Trophoblast cell (in vitro differentiated cells and primary cell): ENCODE measurements at places on chromosomes 2 and 18.

DNA sequence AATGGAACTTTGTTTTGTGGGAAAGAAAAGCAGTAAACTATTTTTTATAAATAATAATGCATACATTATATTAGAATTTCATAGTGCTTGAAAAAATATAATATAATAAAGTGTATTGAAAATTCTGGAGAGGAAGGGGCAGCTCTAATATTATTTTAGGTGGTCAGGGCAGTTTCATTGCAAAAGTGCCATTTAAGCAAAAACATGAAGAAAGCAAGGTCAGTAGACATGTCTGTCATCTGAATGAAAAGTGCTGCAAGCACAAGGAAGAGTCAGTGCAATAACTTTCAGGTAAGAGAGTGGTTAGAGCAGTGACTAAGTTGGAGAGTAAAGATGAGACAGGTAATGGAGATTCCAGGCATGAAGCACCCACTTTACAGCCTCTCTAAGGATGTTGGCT, 435.6 kb upstream of the REG3G start:
- no peak overlapping the region for H3K27ac ChIP-seq
- DNase-seq: no peak
- H3K4me3 ChIP-seq: no peak overlapping the region
- H3K36me3 ChIP-seq: no peaks in the 10 kb centered on the region

DNA sequence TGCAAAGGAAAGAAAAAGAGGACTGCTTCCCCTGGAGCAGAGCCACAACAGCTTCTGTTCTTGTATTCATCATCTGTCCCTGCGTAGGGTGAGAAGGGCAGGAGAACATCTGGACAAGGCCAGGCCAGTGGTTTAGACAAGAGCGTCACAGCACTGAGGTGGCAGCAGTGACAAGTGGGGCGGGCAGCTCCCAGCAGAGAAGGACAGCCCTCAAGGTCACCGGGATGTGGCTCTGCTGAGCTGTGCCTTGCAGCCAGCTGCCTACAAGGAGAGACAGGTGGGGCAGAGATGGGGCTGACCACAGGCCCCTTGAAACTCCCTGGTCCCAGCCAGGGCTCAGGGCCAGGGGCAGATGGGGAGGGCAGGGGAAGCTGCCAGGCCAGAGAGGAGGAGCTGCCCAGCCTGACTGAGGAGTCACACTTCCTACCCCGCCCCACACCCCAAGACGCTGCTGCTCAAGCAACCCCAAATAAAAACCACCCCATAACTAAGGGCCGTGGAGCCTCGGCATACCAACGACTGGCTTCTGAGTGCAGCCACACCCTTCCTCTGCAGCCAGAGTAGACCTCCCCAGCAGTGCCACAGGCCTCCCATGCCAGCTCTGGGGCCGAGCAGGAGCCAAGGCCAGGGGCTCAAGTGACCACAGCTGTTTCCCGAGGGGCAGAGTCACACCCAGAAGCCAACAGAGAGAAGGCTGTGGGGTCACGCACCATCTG, 5.4 kb downstream of the RAB11FIP5 start:
- no peaks in the 10 kb centered on the region for H3K27me3 ChIP-seq
- H3K27ac ChIP-seq: no peak overlapping the region
- H3K4me3 ChIP-seq: no peak overlapping the region
- peaks cover 2% of the 10 kb centered on the region for H3K36me3 ChIP-seq
- peaks cover 20% of the 10 kb centered on the region for H3K4me1 ChIP-seq

- no peaks in the 10 kb centered on the region for H3K36me3 ChIP-seq
- H3K27me3 ChIP-seq: no peaks in the 10 kb centered on the region
- DNase-seq: no peak
Measured at GRCh38 chr2:71711133-71711855, 257.9 kb downstream of the DYSF start.

- H3K4me1 ChIP-seq: no peaks in the 10 kb centered on the region
- no peak overlapping the region for H3K4me3 ChIP-seq
- no peak overlapping the region for H3K27ac ChIP-seq
Measured at GRCh38 chr2:161824226-161824625, 200.0 kb downstream of the SLC4A10 start.
